ENCODE measurements at places on chromosomes 5 and 9.

DNA sequence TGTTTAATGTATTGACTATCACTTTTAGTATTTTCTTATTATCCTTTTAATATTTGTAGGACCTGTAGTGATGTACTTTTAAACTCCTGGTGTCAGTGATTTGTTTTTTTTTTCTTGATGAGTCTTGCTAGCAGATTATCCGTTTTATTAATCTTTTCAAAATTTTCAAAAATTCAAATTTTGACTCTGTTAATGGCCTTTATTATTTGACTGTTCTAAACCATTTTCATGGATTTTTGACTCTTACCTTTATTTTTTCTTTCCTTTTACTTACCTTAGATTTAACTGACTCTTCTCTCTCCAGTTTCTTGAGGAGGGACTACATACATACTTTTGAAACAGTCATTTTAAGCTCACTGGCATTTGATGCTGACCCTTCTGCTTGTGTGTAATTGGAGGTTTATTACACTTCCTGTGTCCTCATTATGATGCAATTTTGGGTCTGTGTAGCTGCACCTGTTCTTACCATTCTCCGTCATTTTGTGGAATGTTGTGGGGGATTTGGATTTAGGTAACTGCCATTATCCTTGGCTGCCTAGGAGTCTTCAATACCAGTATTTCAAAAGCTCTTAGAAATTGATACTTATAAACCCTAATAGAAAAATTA lies 32.0 kb upstream of the EXOC3 start:
- DNase-seq, result no peak

GRCh38 chr5:79416499-79416898 lies 97.4 kb downstream of the HOMER1 start:
- DNase-seq, result no peak

GRCh38 chr9:100441911-100442361 lies 15.0 kb downstream of the MSANTD3 start:
- DNase-seq, result no peak

DNA sequence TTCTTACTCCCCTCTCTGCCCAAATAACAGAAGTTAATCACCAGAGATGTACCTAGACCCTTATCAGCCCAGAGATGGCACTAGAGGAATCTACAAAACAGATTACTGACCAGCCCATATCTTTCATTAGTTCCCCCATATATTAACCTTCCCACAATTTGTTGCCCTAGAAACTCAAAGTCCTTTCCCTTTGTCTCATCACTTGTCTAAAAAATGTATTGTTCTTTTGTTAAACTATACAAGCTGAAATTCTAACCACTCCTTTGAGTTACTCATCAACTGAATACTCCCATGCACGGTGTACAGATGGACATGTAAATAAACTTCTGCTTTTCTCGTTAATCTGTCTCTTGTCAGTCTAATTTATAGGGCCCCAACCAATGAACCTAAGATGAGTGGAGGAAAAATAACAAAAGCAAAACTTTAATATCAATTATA lies 130.9 kb downstream of the CCDC192 start:
- no peak for DNase-seq

GRCh38 chr9:7615344-7615743 lies 184.2 kb downstream of the DMAC1 start:
- no peak for DNase-seq

GRCh38 chr5:169789417-169789940 lies 152.4 kb downstream of the DOCK2 start:
- no peak for DNase-seq

DNA sequence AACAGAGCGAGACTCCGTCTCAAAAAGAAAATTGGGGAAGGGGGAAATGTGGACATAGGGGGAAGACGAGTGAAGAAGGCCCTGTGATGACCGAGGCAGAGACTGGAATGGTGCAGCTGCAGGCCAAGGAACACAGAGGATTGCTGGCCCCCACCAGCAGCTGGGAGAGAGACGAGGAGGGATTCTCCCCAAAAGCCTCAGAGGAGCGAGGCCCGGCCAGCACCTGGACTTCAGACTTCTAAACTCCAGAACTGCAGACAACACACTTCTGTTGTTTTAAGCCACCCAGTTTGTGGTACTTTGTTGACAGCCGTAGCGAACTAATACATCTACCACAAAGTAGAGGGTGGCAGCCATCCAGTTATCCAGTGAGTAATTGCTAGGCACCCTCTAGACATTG lies 124.6 kb downstream of the ATPSCKMT start:
- DNase-seq, result no peak

GRCh38 chr9:83132768-83133167 lies 69.8 kb upstream of the RASEF start:
- no peak for DNase-seq

GRCh38 chr9:29063031-29063430 lies 1489.8 kb upstream of the C9orf72 start:
- no peak for DNase-seq

DNA sequence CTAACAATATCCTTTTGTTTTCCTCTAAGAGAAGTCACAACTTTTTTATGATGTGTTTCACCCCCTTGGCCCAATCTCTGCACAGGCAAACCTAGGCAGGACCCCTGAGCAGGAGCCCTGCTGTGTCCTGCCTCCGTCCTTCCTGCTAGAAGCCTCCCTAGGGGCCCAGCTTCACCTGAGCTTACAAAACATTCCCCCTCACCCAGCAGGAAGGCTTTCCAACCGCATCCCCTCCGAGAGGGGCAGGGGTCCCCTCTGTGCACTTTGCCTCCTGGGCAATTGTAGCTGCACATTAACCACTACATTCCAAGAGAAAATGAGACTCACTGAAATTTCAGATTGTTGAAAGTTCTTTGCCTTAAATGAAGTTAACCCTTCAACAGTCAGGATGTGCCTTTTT lies 176.2 kb downstream of the IRX2 start:
- no peak for DNase-seq

GRCh38 chr9:82242285-82242963 lies 253.9 kb downstream of the SPATA31D1 start:
- DNase-seq, result no peak

DNA sequence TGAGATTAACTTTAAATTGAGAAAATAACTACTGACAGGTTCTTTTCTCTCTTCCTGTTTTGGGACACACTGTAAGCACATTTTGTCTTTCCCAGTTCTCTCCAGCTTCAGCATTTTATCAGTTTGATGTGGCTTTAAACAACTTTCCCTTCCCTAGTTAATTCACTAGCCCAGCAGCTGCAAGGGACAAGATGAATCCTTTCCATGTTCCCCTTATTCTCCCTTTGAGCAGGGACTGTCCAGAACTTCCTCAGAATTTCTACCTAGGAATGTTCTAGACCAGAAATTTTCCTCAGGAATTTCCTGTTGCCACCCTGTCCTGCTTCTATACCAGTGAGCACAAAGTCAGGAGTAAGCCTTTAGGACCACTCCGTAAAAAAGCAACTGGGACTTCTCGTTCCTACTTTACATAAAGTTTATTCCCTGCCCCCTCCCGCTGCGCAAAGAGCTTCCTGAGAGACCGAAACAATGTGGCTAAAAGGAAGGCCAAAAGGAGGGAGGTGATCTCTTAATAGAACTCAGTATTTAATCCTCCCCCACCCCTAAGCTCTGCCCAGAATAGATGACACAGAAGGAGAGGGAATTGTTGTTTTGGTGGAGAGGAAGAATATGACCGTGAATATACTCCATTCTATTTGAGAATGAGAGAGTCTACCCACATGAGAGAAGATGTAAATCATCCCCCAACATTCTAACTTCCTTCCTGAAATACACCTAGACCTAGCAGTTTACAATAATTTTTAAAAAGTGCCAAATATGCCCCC lies 61.9 kb downstream of the GLIS3 start:
- DNase-seq, result no peak

DNA sequence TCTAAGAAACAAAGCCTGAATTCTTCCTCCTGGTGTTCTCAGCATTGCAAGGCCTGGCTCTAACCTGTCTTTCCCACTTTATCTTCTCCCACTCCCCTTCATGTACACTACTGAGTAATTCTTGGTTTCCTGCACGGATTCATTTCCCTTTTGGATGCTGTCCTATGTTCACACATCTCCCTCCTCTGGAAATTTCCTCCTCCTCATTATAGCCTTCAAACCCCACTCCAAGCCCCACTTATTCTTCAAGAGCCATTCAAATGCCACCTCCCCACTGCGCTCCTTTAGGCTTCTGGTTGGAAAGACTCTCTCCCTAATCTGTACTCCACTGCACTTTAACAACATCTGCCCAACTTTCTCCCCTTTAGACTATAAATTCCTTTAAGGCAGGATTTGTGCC lies 28.2 kb upstream of the C5orf63 start:
- DNase-seq, result no peak

DNA sequence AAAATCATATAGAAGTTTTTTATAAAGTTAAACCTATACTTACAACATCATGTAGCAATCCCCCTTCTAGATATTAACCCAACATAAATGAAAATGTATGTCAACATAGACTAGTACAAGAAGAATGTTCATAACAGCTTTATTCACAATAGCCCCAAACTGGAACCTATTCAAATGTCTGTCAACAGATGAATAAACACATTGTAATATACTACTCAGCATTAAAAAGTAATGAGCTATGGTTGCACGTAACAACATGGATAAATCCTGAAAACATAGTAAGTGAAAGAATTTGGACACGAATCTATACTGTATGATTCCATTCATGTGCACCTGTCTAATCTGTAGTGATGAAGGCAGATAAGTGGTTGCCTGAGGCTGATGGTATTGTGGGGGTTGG lies 73.9 kb downstream of the CSNK1G3 start:
- DNase-seq, result no peak

- DNase-seq, result no peak
These were observed 143.7 kb upstream of the SLC30A5 start for GRCh38 chr5:68950125-68950524.

DNA sequence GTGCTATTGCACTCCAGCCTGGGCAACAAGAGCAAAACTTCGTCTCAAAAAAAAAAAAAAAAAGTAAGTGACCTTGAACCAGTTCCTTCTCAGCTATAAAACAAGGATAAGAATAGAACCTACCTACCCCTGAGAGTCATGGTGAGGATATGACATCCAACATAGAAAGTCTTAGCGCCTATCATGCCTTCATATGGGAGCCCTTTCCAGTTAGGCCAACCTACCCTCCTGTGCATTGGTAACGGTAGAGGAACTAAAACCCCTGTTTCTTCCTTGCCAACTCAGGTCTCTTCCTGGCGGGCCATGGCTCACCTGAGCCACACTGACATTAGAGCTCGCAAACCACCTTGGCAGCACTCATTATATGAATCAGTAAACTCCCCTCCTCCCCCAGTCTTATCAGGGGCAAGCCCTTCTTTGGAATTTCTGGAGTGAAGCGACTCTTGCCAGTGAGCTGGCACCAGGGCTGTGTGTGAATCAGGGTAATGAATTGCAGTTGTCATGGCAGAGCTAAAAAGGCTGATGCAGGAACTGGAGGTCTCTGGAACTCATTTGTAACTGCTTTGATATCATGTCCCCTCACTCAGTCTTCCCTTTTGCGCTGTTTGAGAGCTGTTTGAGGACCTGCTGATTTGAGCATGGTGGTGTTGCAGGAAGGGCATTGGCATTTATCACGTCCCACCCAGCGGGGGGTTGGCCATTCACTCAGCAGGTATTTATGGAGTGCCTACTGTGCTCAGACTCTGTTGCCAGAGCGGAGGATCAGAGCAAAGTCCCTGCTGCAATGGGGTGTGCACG lies 10.3 kb downstream of the WWC1 start:
- no peak for DNase-seq

DNA sequence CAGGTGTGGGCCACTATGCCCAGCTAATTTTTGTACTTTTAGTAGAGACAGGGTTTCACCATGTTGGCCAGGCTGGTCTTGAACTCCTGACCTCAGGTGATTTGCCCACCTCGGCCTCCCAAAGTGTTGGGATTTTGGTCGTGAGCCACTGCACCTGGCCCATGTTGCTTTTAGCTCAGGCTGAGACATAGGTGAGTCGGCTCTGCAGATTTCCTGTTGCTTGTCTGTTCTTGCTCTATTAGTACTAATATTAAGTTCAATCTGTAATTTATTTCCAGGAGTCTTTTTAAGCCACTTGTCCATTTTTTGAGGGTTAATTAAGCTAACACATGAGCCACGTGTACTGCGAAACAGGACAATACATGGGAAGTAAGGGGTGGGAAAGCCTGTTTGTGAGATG lies 21.4 kb upstream of the BASP1 start:
- no peak for DNase-seq

GRCh38 chr9:129335464-129336129 lies 157.5 kb upstream of the IER5L start:
- DNase-seq, result no peak

DNA sequence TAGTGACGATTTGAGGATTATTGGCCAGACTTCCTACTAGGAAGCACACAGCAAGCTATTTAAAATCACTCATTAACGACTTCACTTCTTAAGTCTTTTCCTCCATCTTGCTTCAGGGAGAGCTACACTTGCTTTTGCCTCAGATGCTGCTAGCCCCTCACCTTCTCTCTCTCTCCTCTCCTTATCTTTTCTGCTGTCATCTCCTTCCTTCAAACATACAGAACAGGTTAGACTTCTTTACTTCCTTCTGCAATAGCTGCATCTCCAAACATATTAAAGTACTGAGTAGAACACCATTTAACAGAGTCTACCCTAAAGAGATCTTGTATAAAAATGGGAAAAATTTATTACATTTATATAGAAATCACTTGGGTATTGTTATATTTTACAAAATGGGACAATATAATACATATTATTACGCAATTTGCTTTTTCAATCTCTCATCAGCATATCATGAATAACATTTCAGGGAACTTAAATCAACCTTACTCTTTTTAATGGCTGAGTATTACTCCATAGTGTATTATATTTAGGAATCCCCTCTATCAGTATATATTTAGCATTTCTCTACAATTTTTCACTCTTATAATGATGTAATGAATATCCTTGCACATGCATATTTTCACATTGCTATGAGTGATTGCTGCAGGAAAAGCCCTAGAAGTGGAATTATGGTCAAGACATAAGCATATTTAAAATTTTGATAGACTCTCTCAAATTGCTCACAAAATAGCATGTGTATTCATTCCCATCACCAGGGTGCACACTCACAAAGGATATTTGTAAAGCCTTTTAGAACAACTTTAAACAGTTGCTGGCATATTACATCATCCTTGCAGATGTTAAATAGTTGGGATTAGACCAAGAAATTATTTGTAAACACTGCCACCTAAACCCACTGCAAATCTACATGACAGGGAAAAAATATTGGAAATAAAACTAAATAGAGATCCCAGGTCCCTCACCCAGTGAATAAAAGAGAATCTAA lies 164.5 kb upstream of the NFIB start:
- DNase-seq, result no peak
